A172 (cell line): ENCODE measurements at places on chromosomes 12 and 14.
A peak's percentile ranks its signal among the peaks of the same experiment; 100 is the strongest.

- no peak for DNase-seq
Measured at GRCh38 chr12:40691913-40692764, at the start of gene CNTN1. Gene CNTN1, plus strand, starts transcription at chr12:40692439.

GRCh38 chr14:55867719-55868118 lies 250.5 kb upstream of the PELI2 start:
- DNase-seq: no peak

GRCh38 chr14:86513564-86513963 lies 983.6 kb downstream of the FLRT2 start:
- DNase-seq: no peak

DNA sequence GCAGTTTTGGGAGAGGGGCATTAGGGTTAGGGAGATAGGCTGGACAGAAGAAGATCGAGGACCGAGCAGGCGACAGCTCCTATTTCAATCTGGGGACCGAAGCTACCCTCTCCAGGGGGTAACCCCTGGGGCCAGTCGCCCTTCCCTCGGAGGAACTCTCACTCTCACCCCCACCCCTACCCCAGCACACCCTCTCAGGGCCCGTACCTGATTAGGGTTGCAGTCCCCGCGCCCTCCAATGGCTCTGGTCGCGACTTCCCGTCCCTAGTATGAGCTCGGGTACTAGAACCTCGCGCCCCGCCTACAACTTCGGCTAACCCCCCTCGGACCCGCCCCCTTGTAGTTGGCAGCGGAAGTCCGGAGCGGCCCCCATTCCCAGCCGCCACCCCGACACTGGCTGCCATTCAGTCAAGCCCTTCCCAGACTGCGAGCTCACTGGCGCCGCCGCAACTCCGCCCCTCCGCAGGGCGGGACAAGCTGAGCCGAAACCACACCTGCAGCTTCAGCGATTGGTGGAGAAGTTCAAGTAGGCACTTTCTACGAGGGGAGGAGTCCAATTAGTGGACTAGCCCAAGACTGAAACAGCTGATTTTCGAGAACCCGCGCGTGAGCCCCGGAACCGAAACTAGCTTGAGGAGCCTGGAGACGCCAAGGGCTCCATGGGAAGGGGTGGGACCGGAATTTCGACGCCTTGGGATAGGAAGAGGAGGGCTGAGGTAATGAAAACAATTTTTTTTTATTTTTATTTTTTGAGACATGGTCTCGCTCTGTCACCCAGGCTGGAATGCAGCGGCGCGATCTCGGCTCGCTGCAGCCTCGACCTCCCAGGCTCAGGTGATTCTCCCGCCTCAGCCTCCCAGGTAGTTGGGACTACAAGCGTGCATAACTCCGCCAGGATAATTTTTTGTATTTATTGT lies at the start of gene STAT2:
Gene STAT2, minus strand, starts transcription at position 257 of the 917 bp plus-strand sequence. CDS start 3,536 bp downstream, outside the sequence.
- peak; percentile 99 for DNase-seq

- DNase-seq: peak; percentile 7
Measured at GRCh38 chr14:92780444-92781232, 13.5 kb upstream of the GOLGA5 start.

- DNase-seq: no peak
Measured at GRCh38 chr14:67240168-67240932, 885 bp upstream of the PALS1 start.

DNA sequence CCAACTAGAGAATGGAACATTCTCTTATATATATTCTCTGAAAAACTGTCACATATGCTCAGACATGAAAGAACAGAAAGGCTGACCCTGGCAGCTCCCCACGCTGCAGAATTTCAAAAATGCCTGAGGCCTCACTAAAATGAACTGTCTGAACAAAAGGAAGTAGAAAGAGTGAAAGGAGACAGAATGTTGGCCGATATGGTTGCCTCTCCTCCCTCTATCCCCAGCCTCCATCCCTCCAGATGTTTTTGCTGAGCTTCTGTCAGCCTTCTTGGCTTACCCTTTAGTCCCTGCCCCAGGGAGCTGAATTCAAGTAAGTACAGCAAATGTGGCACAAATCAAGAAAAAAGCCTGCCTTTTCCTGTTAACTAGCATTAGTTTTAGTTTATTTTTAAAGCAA lies 6.9 kb downstream of the SMCO2 start:
- DNase-seq: no peak

DNA sequence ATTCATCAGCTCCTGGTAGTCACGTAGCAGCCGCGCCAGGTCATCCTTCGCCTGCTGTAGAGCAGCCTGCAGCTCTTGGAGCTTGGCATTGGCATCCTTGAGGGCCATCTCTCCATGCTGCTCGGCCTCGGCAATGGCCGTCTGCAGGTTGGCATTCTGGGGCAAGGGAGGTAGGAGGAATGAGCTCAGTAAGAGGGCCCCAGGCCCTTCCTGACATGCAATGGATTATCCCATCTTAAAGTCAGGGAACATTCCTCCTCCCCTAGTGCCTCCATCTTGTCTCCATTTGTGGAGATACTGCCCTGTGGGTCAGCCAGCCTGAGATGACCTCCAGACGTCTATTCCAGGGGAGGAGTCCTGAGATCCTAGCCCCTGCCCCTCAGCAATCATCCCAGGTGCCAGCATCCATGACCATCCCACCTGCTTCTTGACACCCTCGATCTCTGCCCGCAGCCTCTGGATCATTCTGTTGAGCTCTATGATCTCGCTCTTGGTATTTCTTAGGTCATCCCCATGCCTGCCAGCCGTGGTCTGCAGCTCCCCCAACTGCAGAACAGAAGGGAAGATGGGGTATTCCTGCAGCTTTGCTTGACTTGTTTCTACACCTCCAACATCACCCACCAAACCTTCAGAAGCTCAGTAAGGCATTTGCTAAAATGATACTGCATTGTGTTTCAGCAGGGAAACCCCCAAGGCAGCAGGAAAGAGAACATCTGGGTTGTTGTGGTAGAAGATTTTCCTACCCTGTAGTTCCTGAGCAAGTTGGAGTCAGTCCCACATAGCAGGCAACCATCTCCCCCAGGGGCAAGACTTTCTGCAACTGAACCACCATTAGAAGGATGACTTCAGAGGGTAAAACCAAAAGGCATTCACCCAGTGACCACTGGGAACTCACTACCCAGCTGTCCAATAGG lies 4.4 kb downstream of the KRT3 start:
- DNase-seq: no peak

DNA sequence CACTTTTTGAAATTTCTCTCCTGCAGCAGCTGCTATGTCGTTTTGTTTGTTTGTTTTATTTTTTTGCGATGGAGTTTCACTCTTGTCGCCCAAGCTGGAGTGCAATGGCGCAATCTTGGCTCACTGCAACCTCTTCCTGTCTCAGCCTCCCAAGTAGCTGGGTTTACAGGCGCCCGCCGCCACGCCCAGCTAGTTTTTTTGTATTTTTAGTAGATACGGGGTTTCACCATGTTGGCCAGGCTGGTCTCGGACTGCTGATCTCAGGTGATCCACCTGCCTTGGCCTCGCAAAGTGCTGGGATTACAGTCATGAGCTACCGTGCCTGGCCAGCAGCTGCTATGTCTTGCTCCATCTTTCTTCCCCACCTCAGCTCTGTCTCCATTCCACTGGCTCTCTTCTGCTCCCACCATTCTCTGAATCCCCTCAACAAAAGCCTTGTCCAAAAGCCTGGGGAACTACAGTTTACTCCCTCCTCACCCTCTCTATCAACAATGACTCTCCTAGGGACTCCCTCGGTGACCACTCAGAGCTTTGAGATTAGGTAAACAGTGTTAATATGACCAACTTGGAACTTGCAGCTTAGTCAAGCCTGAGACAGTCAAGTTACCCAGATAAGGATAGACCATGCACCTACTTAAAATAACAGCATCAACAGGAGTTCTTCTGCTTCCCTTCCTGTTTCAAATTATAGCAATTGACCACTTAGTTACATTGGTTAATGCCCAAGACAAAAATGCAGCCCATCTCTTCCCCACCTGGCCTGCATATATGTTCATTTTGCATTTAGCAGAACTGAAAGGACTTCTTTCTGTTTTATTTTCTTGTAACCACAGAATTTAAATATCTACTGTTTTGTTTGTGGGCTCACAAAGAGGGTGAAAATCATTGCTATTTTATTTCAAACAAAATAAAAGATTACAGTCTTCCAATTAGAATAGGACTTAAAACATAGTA lies 189.0 kb upstream of the AMIGO2 start:
- DNase-seq: no peak
